Activated naive CD8-positive, alpha-beta T cell treated with anti-CD3 and anti-CD28 coated beads, Interleukin-2, amount 10 ng/mL, durations not matched to agents 7 days and 5 days (primary cell): ENCODE measurements at places on chromosomes 7 and 10. TPM values are rescaled to one million over a fixed set of nuclear protein-coding genes. Genes with fewer than 3 reads are reported as not detected.

GRCh38 chr10:31207636-31208035 lies 111.4 kb upstream of the ZEB1 start:
- no peak for DNase-seq
- H3K4me1 ChIP-seq = no peaks in the 10 kb centered on the region
- no peaks in the 10 kb centered on the region for H3K36me3 ChIP-seq
- H3K27me3 ChIP-seq = no peaks in the 10 kb centered on the region
- no peak overlapping the region for H3K4me3 ChIP-seq

Gene FGL2
- 9.6 TPM for total RNA-seq

Gene ACTL6B
- not detected for total RNA-seq

GRCh38 chr7:116449441-116449840 lies 50.1 kb upstream of the CAV2 start:
- H3K4me3 ChIP-seq = no peak overlapping the region
- H3K4me1 ChIP-seq = no peaks in the 10 kb centered on the region
- no peak overlapping the region for H3K27ac ChIP-seq
- no peaks in the 10 kb centered on the region for H3K36me3 ChIP-seq

Gene AKR1D1
- total RNA-seq = not detected

Gene SPDYE3
- total RNA-seq = not detected

GRCh38 chr10:50410066-50410811 lies 158.9 kb upstream of the ASAH2 start:
- peaks cover 7% of the 10 kb centered on the region for H3K36me3 ChIP-seq
- no peak overlapping the region for H3K27ac ChIP-seq
- peaks cover 18% of the 10 kb centered on the region for H3K4me1 ChIP-seq
- DNase-seq = no peak
- no peak overlapping the region for H3K4me3 ChIP-seq
- H3K27me3 ChIP-seq = no peaks in the 10 kb centered on the region

Gene OR6B1
- not detected for total RNA-seq

DNA sequence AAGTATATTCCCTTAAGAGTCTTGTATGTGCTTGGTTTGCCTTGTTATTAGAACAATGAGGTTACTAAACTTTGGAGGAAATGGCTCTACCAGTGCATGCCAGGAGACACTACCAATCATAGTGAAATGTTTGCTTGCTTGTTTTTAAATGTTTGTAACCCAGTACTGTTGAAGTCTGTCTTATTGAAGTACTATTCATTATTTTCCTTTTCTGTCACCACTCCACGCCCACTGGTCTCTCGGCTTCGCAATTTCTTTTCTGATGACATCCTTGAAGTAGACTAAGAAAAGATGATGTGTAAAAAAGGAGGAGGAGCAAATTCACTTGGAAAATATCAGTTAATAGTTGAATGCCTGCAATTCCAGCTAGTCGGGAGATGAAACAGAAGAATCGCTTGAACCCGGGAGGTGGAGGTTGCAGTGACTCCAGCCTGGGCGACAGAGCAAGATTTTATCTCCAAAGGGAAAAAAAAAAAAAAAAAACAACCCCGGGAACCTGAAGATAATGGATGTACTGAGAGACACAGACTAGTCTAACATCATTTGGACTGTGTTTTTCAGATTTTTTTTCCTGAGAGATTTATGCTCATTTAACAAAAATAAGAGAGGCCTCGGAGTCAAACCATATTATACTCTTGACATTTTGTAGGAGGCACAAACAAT lies 959.4 kb downstream of the PCDH15 start:
- no peaks in the 10 kb centered on the region for H3K27me3 ChIP-seq
- no peaks in the 10 kb centered on the region for H3K36me3 ChIP-seq
- no peak overlapping the region for H3K4me3 ChIP-seq
- no peak for DNase-seq

Gene DPYSL4
- total RNA-seq = 8.5 TPM

Gene SMO
- total RNA-seq = not detected

Gene ICA1
- total RNA-seq = 0.91 TPM

Gene LAMB1
- total RNA-seq = not detected

DNA sequence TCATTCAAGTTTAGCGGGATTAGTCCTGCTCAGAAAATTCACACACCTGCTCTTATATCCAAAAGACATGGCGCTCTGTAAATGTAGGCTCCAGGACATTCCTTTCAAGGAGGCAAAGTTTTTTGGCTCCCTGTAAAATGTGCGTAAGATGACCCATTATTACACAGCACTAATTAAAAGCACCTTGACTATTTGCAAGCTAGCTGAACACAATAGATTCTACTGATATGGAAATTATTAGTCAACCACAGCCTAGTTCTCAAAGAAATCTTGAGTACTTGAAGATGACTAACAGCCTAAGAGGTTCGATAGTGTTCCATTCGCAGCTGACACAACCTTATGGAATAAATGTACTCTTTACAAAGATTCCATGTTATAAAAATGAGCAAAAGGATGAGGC lies 175.2 kb downstream of the BMPER start:
- no peak overlapping the region for H3K4me3 ChIP-seq
- H3K36me3 ChIP-seq = no peaks in the 10 kb centered on the region
- H3K27me3 ChIP-seq = no peaks in the 10 kb centered on the region
- H3K27ac ChIP-seq = no peak overlapping the region
- H3K4me1 ChIP-seq = no peaks in the 10 kb centered on the region

GRCh38 chr7:30450983-30451497 lies 27.5 kb downstream of the NOD1 start:
- H3K4me3 ChIP-seq = no peak overlapping the region
- H3K27ac ChIP-seq = no peak overlapping the region
- H3K36me3 ChIP-seq = peaks cover 21% of the 10 kb centered on the region
- no peaks in the 10 kb centered on the region for H3K27me3 ChIP-seq

Gene NAT16
- total RNA-seq = not detected

Gene GDF10
- 0.11 TPM for total RNA-seq

DNA sequence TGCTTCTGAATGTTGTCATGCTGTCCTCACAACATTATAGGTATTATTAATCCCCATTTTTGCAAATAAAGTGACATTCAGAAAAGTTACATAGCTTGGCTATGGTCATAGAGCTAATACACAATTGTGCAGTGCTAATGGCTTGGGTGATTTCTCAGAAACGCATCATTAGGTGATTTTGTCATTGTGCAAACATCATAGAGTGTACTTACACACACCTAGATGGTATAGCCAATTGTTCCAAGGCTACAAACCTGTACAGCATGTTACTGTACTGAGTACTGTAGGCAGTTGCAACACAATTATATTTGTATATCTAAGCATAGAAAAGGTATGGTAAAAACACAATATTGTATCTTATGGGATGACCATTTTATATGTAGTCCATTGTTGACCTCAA lies 91.0 kb downstream of the BTAF1 start:
- no peak for DNase-seq
- H3K4me1 ChIP-seq = peaks cover 8% of the 10 kb centered on the region
- H3K27me3 ChIP-seq = no peaks in the 10 kb centered on the region
- no peak overlapping the region for H3K27ac ChIP-seq
- peaks cover 32% of the 10 kb centered on the region for H3K36me3 ChIP-seq
- no peak overlapping the region for H3K4me3 ChIP-seq

- H3K4me1 ChIP-seq = no peaks in the 10 kb centered on the region
- no peaks in the 10 kb centered on the region for H3K36me3 ChIP-seq
- H3K4me3 ChIP-seq = no peak overlapping the region
- DNase-seq = no peak
- peaks cover 35% of the 10 kb centered on the region for H3K27me3 ChIP-seq
These were observed 4.5 kb upstream of the CHST15 start for GRCh38 chr10:124097883-124098282.

DNA sequence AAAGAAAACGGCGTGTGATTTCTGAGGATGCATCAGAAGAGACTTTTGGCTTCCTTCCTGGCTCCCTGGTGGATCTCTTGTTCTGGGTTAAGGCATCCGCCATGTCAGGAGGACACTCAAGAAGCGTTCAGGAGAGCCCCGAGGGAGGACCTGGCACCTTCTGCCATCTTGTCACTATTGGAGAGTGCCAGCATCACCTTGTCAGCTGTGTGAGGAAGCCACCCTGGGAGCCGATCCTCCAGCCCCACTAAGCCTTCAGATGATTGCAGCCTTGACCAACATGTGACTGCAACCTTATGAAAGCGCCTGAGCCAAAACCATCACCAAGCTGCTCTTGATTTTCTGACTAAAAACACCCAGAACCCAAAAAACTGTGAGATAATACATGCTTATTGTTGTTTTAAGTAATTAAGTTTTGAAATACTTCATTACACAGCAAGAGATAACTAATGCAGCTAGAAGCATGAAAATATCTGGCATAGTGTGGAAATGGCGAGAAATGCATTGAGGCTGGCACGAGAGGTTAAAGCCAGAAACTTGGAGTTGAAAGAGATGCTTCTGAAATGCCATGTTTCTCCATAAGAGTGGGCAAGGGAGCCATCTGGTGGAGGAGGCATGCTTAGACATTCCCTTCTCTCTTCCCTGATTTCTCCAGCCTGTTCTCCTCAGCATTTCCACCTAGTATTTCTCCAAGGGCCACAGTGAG lies 5.4 kb upstream of the ZFYVE27 start:
- H3K36me3 ChIP-seq = peaks cover 2% of the 10 kb centered on the region
- peaks cover 7% of the 10 kb centered on the region for H3K27me3 ChIP-seq
- DNase-seq = no peak
- H3K27ac ChIP-seq = no peak overlapping the region

- H3K4me3 ChIP-seq = no peak overlapping the region
- peaks cover 26% of the 10 kb centered on the region for H3K27me3 ChIP-seq
- no peaks in the 10 kb centered on the region for H3K36me3 ChIP-seq
- H3K27ac ChIP-seq = no peak overlapping the region
- no peak for DNase-seq
- no peaks in the 10 kb centered on the region for H3K4me1 ChIP-seq
These were observed 135.9 kb downstream of the PAXIP1 start for GRCh38 chr7:154867068-154867467.

DNA sequence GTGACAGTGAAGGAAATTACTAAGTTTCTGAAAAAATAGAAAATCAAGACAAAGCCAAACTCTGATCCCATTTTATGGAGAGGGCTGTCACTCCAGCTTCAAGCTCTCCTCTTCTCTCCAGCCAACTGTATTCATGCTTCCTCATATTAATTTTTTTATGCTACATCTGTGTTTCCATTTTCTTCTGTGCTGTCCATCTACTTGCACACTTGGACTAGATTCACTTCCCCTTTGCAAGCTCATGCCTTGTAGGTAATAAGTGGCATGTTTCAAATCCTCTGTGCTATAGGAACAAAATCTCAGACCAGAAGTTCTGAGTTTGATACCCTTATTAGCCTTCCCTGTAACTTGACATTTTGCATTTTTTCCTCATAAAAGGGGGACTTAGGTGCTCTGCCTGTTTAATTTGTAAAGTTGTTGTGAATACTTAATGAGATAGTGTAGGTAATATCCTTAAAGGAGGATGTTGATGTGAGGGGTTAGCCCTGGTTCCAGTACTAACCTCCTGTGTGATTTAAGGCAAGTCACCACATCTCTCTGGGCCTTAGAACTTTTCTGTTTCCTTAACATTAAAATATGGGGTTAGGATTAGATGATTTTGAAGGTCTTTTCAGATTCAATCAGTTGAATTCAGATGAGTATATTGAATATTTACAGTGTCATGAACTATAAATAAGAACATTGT lies 358.8 kb downstream of the BBS9 start:
- no peaks in the 10 kb centered on the region for H3K36me3 ChIP-seq
- H3K27ac ChIP-seq = no peak overlapping the region
- H3K4me3 ChIP-seq = no peak overlapping the region
- H3K27me3 ChIP-seq = no peaks in the 10 kb centered on the region
- no peaks in the 10 kb centered on the region for H3K4me1 ChIP-seq
- DNase-seq = no peak

DNA sequence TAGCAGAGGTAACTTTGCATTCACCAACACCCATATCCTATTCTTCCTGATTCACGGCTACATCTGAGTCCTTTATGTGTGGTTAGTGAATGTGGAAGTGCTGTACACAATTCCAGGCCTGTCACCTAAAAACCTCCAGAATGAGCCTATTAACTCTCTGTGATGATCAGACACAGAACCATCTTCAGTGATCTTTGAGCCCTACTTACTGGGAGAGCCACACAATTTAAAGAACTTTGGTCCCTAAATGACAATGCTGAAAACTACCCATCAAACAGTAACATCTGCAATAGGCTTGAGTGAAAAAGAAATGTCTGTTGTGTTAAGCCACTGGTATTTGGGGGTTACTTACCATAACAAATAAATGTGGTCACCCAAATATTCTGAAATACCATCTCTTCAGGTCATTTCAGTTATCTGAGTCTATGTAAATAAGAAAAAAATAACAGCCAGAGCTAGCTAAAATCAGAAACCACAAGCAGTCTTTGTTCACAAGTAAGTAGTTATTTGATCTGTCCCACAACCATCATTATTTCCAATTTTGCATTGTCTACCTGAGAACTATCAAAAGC lies 145.7 kb downstream of the HGF start:
- H3K4me1 ChIP-seq = no peaks in the 10 kb centered on the region
- no peaks in the 10 kb centered on the region for H3K27me3 ChIP-seq
- H3K27ac ChIP-seq = no peak overlapping the region
- H3K4me3 ChIP-seq = no peak overlapping the region

Gene MSMB
- not detected for total RNA-seq

DNA sequence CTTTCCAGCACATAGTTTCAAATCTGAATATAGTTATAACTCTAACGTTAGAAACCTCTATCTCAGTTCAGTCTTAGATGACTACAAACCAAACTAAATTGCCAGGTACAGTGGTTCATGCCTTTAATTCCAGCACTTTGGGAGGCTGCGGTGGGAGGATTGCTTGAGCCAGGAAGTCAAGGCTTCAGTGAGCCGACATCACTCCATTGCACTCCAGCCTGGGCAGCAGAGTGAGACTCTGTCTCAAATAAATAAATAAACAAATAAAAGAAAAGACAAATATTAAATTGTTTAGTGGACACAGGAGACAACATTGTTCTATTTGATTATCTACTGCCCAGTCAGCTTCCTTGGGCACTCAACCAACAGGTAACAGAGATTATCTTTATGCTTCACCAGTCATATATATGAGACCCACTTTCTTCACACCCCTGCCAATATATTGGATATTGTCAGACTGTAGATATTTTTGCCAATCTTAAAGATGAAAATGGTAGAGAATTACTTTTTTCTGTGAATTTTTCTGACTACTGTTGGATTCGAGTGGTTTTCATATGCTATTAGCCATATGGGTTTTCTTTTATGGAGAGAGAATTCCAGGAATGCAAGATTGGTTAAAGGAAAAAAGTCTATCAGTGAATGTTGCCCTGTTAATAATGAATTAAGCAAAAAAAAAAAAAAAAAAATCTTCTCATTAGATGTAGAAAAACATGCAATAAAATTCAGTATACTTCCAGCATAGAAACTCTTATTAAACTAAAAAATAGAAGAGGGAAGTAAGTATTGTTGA lies 16.0 kb downstream of the HDAC9 start:
- H3K4me3 ChIP-seq = no peak overlapping the region
- H3K27me3 ChIP-seq = no peaks in the 10 kb centered on the region
- DNase-seq = no peak
- no peaks in the 10 kb centered on the region for H3K4me1 ChIP-seq

- H3K27ac ChIP-seq = no peak overlapping the region
- no peak overlapping the region for H3K4me3 ChIP-seq
- H3K36me3 ChIP-seq = no peaks in the 10 kb centered on the region
- H3K4me1 ChIP-seq = no peaks in the 10 kb centered on the region
- DNase-seq = no peak
These were observed 234.7 kb downstream of the CREB5 start for GRCh38 chr7:28647076-28647421.
